Activated CD8-positive, alpha-beta T cell treated with anti-CD3 and anti-CD28 coated beads for 36 hours (primary cell): ENCODE measurements at places on chromosomes 12 and 14.

DNA sequence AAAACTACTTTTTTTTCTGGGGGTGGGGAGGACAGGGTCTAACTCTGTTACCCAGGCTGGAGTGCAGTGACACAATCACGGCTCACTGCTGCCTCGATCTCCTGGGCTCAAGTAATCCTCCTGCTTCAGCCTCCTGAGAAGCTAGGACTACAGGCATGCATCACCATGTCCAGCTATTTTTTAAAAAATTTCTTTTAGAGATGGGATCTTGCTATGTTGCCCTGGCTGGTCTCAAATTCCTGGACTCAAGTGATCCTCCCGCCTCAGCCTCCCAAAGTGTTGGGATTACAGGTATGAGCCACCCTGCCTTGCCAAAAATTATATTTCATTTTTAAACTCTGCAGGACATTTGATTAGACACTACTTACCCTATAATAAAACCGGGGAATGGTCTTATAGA is 5.5 kb downstream of the PPP2R3C start:
- H3K4me1 ChIP-seq: peaks cover 43% of the 10 kb centered on the region
- H3K4me3 ChIP-seq: no peak overlapping the region
- DNase-seq: no peak
- H3K27me3 ChIP-seq: no peaks in the 10 kb centered on the region
- no peak overlapping the region for H3K27ac ChIP-seq

DNA sequence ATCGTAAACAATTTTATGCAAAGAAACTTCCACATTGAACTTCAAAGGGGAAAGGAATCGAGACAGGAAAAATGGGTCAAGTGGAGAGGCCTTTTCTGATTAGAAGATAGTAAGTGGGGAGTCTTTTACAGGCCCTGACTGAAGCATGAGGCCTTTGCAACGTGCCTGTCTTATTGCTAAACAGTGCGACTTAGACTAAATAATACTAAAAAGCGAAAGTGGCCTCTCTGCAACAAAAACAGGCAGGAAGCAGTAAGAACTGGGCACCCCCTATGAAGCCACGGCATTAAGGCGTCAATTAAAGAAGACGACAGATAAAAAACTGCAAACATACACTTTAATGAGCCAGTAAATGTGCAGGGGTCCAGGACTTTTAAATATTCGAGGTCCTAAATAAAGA is 283.4 kb upstream of the GRIP1 start:
- H3K4me1 ChIP-seq: peaks cover 26% of the 10 kb centered on the region
- DNase-seq: no peak
- no peak overlapping the region for H3K4me3 ChIP-seq
- peaks cover 2% of the 10 kb centered on the region for H3K27me3 ChIP-seq
- H3K27ac ChIP-seq: no peak overlapping the region
- no peaks in the 10 kb centered on the region for H3K36me3 ChIP-seq

DNA sequence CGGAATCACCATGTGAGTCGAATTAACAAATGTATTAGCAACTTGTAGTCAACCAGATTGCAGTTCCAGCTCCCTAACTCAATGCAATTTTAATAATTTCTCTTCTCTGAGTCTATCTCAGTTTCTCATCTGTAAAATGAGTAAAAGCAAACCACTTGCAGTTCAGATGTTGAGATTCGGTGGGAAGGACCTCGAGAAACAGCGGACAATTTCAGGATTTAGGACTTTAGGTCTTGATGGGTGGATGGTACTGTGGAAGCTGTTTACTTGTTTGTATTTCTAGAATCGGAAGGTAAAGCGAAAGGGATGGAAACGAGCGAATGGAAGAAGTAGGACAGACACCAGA is 510 bp upstream of the TTC8 start:
- peaks cover 5% of the 10 kb centered on the region for H3K27me3 ChIP-seq
- H3K27ac ChIP-seq: peak overlapping the region; percentile 95
- DNase-seq: no peak
- peaks cover 9% of the 10 kb centered on the region for H3K4me1 ChIP-seq
- peak overlapping the region; percentile 78 for H3K4me3 ChIP-seq
- no peaks in the 10 kb centered on the region for H3K36me3 ChIP-seq

GRCh38 chr14:30034152-30034551 is 106.5 kb upstream of the PRKD1 start:
- DNase-seq: no peak
- no peak overlapping the region for H3K27ac ChIP-seq
- H3K4me1 ChIP-seq: no peaks in the 10 kb centered on the region

- no peak for DNase-seq
- peaks cover 10% of the 10 kb centered on the region for H3K4me1 ChIP-seq
- no peak overlapping the region for H3K4me3 ChIP-seq
- H3K27me3 ChIP-seq: no peaks in the 10 kb centered on the region
- H3K27ac ChIP-seq: no peak overlapping the region
Observed at GRCh38 chr14:102690509-102691286, 86.6 kb upstream of the TRAF3 start.

DNA sequence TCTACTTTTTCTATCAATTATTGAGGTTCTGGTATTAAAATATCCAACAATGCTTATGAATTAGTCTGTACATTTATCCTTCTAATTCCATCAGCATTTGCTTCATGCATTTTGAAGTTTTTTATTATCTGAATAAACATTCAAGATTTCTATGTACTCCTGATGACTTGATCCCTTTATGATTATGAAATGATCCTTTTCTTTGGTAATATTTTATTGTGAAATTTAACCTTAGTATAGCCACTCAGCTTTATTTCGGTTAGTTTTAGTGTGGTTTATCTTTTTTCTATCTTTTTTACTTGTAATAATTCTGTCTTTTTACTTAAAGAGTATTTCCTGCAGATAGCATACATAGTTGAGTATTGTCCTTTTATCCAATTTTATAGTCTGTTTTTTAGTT is 106.6 kb downstream of the SNAPC1 start:
- no peak overlapping the region for H3K27ac ChIP-seq
- no peak overlapping the region for H3K4me3 ChIP-seq
- peaks cover 2% of the 10 kb centered on the region for H3K36me3 ChIP-seq
- H3K27me3 ChIP-seq: peaks cover 6% of the 10 kb centered on the region
- DNase-seq: no peak

DNA sequence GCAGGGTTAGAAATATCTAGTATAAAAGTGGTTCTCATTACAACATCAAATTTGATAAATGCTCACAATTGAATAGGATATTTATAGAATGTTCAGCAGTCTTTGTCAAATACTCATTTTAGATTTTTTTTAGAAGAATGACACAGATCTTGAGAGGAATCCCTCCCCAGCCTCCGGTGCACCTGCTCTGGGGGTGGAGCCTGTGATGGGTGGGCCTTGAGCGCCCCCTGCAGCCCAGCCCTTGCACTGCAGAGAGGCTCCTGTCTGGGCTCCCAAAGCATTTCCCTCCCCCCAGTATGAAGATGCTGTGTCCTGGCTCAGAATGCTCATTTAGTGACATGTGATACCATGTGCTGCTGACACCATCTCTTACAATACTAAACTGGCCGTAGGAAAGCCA is 792.3 kb downstream of the TMEM121 start:
- H3K4me1 ChIP-seq: no peaks in the 10 kb centered on the region
- H3K27me3 ChIP-seq: no peaks in the 10 kb centered on the region
- H3K27ac ChIP-seq: no peak overlapping the region
- H3K36me3 ChIP-seq: no peaks in the 10 kb centered on the region
- DNase-seq: peak; percentile 67

- peaks cover 24% of the 10 kb centered on the region for H3K36me3 ChIP-seq
- peaks cover 26% of the 10 kb centered on the region for H3K4me1 ChIP-seq
- peak overlapping the region; percentile 76 for H3K27ac ChIP-seq
- H3K4me3 ChIP-seq: peak overlapping the region; percentile 80
Observed at GRCh38 chr12:120711411-120711810, 1.2 kb downstream of the UNC119B start.

DNA sequence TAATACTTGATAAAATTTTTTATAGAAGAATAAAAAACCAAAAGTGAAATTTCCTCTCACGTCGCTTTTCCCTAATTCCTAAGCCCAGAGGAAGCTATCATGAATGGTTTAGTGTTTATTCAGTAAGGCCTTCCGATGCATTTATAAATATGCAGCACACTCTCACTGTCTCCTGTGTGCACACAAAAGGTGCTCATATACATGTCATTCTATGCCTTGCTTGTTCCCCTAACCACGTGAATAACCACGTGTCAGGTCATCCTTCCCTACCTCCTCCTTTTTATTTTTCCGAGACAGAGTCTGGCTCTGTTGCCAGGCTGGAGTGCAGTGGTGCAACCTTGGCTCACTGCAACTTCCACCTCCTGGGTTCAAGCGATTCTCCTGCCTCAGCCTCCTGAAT is 29.6 kb downstream of the PIGH start:
- H3K36me3 ChIP-seq: no peaks in the 10 kb centered on the region
- no peaks in the 10 kb centered on the region for H3K27me3 ChIP-seq
- H3K4me1 ChIP-seq: peaks cover 3% of the 10 kb centered on the region
- no peak overlapping the region for H3K4me3 ChIP-seq
- no peak overlapping the region for H3K27ac ChIP-seq
